ENCODE measurements at places on chromosomes 12 and 14.

GRCh38 chr14:64758025-64758521, 53.8 kb downstream of the PLEKHG3 start:
- no peak for DNase-seq

DNA sequence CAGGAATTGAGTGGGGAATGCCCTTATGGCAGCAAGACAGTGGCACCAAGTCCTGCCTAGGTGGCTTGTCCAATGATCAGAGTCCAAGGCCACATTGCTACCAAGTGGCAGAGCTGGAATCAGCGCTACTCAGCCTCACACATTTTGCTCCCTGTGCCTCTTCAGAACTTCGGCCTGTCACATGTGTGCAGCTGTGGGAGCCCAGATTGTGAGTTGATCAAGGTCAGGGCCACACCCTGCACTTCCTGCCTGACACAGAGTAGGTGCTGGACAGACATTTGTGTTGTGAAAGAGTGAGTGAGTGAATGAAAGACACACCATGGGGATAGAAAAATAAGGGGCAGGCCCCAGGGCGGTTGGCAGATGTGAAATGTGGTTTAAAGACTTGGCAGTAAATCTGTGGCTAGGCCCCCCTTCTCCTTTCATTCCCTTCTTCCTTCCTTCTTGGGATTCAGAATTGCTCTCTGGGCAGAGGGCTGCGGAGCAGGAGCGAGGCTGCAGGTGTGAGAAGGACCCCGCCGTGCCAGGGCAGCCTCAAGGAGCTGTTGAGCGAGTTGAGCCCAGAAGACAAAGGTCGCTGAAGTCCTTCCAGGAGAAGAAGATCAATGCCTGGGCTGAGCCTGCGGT, 83.5 kb downstream of the SLC25A47 start:
- DNase-seq = no peak

DNA sequence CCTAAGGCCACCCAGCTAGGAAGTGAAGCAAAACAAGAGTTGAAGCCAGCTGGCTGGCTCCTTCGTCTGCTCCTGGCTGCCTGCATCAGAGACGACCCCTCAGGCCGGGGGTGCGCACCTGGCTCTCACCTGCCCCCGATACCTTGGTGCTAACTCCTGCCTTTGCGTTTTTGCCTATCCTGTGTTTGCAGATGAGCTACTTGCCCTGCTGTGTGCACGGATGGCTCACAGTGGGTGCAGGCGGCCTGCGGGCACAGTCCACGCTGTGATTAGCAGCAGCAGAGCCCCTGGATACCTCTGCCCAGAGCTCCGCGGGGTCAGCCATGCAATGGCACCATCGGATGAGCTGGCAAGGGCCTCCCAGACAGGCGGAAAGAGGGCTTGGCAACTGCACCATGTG, 31.2 kb upstream of the FZD10 start:
- no peak for DNase-seq

GRCh38 chr14:57068511-57068910, 200.2 kb downstream of the EXOC5 start:
- DNase-seq = no peak

DNA sequence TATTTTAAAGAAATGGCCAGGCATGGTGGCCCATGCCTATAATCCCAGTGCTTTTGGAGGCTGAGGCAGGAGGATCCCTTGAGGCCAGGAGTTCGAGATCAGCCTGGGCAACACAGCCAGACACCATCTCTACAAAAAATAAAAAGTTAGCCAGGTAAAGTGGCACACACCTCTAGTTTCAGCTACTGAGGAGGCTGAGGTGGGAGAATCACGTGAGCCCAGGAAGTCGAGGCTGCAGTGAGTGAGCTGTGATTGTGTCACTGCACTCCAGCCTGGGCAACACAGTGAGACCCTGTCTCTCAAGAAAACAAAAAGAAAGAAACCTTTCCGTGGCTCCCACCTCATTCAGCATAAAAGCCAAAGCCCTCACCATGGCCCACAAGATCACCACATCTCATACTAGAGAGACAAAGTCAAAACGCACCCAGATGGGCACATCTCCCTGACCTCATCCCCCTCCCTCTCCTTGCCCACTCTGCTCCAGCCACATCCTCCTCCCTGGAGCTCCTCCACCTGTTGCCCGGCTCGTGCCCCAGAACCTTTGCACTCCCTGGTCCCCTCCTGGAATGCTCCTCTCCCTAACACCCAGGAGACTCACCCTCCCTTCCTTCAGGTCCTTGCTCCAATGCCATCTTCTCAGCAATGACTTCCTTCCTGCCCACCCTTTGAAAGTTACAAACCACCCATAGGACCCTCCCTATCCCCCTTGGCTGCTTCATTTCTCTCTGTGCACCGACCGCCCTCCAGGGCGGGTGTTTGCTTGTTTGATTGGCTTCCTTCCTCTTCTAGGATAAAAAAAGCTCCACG, 4.8 kb upstream of the SCARB1 start:
- DNase-seq = no peak
